Stimulated activated CD4-positive, alpha-beta T cell treated with anti-CD3 and anti-CD28 coated beads, Interleukin-15, amount 100 ng/mL, for 24 hours (primary cell): ENCODE measurements at places on chromosomes 16 and 17.

DNA sequence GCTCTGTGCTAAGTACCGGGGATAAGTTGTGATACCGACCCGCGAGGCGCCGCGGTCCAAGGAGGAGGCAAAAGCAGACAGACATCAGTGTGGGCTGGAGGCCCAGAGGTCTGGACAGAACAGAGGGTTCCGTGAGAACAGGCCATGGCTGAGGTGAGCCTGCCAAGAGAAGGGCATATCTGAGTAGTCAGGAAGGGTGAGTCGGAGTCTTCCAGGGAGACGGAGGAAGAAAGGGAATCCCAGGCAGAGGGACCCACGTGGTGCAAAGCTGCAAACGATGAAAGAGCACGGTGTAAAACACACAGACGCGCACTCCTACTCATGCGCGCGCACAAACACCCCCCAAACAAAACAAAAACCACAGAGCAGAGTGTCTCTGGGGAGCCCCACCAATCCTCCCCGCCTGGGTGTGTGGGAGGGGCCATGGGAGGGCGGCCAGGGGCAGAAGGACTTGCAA lies 18.1 kb downstream of the RHBDL3 start:
- no peak for DNase-seq

GRCh38 chr17:75753514-75754377 lies 11.2 kb downstream of the GALK1 start:
- peak; percentile 82 for DNase-seq

- no peak for DNase-seq
These were observed 2.0 kb downstream of the LHX1 start for GRCh38 chr17:36939052-36939801.

GRCh38 chr16:2520784-2521531 lies 787 bp downstream of the AMDHD2 start:
- peak; percentile 55 for DNase-seq

DNA sequence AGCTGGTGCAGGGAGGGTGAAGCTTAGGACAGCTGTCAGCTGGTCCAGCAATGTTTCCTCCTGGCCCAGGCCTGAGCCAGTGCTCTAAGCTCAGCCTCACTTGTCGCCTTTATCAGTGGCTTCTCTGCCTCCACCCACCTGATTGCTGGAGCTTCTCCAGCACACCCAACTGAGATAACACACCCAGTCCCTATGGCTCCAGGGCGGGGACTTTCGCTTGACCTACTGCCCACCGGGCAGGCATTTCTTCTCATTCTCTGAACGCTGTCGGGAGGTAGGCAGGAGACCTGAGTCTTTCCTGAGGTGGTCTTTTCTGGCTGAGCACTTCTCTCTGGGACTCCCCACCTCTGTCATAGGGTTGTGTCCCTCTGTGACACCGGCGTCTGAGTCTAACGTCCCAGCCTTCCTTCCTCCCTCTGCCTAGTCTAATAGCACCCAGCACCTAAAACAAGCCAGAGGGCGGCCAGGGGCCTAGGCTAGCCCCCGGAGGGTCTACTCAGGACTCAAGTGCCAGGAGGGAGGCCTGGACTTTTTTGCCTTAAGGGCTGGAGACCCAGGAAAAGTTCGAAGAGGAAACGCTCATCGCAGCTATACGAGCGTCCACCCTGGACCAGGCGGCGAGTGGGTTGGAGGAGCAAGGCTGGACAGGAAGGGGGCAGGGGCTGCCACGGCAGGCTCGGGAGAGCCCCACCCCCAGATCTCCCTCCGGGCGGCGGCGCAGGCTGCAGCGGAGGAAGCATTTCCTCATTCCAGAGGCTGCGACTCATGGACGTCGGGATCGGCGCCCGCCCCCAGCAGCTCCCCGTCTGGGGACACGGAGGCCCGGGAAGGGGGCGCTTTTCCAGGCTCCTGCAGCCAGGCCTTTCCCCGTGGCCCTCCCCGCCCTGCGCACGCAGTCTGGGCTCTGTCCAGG lies 756 bp downstream of the TAX1BP3 start:
- no peak for DNase-seq

DNA sequence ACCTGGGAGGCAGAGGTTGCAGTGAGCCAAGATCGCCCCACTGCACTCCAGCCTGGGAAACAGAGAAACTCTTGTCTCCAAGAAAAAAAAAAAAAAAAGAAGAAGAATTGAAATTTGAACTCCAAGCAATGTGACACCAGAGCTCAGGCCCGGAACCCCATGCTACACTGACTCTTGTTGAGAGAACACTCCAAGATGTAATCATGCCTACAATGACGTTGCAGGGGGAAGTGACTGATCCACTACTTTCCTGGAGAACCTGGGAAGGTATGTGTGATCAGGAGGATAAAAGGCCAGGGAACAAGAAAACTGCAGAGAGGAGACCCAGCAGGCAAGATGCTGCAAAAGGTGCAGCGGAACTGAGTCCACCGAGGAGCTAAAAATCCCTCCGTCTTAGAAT lies 57.9 kb downstream of the ADCY9 start:
- no peak for DNase-seq

- DNase-seq: peak; percentile 77
These were observed 11.3 kb downstream of the TAF1C start for GRCh38 chr16:84175350-84176081.

DNA sequence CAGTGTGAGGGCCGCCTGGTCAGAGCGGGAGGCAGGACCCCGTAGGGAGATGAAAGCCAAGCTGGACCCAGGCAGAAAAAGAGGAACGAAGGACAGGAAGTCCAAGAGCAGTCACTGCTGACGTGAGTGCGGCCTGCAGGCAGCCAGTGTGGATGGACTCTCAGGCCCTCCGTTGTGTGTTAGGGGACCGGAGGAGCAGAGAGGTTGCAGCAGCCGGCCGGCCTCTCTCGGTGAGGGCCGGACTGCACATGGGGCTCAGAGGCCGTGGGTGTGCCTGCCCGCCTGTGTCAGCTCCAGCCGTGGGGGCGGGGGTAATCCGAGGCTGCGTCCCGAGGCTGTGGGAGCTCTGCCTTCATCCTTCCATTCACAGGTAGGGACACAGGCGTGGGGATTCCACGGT lies 67.4 kb downstream of the JPH3 start:
- DNase-seq: no peak
